ENCODE measurements at places on chromosomes 11 and 22. TPM values are rescaled to one million over a fixed set of nuclear protein-coding genes. Genes with fewer than 3 reads are reported as not detected.

The B4GALNT4 gene
- 13.3 TPM for total RNA-seq

The TRIM49D2 gene
- not detected for total RNA-seq

The TRPM5 gene
- total RNA-seq = not detected

The RPS13 gene
- 1,561 TPM for total RNA-seq

The RGL4 gene
- total RNA-seq = not detected

The APOA1 gene
- total RNA-seq = not detected

The LRRC4C gene
- not detected for total RNA-seq

The RDX gene
- 150 TPM for total RNA-seq

The SNX19 gene
- 15.1 TPM for total RNA-seq

The BARX2 gene
- not detected for total RNA-seq

The MISFA gene
- total RNA-seq = 2.2 TPM

The CREB3L1 gene
- total RNA-seq = 6.6 TPM

The C11orf87 gene
- total RNA-seq = not detected

All from A549 treated with ZK216348 at 1 μM for 4 hours (cell line).